ENCODE measurements at places on chromosomes 16 and 17. TPM values are rescaled to one million over a fixed set of nuclear protein-coding genes. Genes with fewer than 3 reads are reported as not detected.
A peak's percentile ranks its signal among the peaks of the same experiment; 100 is the strongest.

GRCh38 chr16:52101246-52101645 is 445.7 kb downstream of the TOX3 start:
- H3K4me3 ChIP-seq: no peak overlapping the region
- H3K27ac ChIP-seq: no peak overlapping the region
- no peaks in the 10 kb centered on the region for H3K4me1 ChIP-seq
- no peak for DNase-seq
- H3K27me3 ChIP-seq: no peaks in the 10 kb centered on the region

DNA sequence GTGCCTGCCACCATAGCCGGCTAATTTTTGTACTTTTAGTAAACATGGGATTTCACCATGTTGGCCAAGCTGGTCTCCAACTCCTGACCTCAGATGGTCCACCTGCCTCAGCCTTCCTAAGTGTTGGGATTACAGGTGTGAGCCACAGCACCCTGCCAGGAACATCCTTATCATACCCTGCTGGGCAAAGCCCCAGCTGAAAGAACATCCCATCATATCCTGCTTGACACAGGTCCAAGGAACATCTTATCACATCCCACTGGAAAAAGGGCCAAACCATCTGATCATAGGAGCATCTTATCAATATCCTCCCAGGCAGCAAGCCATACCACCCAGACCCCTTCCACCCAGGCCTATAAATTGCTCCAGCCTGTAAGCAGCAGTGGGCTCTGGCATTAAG is 1109.2 kb upstream of the CDH8 start:
- no peaks in the 10 kb centered on the region for H3K36me3 ChIP-seq
- H3K4me1 ChIP-seq: no peaks in the 10 kb centered on the region
- H3K4me3 ChIP-seq: no peak overlapping the region
- H3K27me3 ChIP-seq: no peaks in the 10 kb centered on the region
- DNase-seq: no peak

The HBA1 gene
- not detected for total RNA-seq

DNA sequence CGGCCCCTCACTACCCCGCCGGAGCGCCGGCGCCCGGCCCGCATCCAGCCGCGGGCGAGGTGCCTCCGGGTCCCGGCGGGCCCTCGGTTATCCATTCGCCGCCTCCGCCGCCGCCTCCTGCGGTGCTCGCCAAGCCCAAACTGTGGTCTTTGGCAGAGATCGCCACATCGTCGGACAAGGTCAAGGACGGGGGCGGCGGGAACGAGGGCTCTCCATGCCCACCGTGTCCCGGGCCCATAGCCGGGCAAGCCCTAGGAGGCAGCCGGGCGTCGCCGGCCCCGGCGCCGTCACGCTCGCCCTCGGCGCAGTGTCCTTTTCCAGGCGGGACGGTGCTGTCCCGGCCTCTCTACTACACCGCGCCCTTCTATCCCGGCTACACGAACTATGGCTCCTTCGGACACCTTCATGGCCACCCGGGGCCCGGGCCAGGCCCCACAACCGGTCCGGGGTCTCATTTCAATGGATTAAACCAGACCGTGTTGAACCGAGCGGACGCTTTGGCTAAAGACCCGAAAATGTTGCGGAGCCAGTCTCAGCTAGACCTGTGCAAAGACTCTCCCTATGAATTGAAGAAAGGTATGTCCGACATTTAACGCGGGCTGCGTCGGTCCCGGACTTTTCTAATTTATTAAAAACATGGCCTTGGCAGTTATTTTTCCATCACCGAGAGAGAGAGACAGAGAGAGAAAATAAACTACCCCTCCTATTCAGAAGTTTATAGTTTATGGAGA is 2.8 kb downstream of the IRX5 start:
- H3K4me1 ChIP-seq: 0 out of 2 replicates have a peak, but pooled peaks cover 9% of the 10 kb centered on the region
- no peak overlapping the region for H3K27ac ChIP-seq
- peaks cover 79% of the 10 kb centered on the region for H3K27me3 ChIP-seq
- H3K4me3 ChIP-seq: no peak overlapping the region
- H3K36me3 ChIP-seq: no peaks in the 10 kb centered on the region

DNA sequence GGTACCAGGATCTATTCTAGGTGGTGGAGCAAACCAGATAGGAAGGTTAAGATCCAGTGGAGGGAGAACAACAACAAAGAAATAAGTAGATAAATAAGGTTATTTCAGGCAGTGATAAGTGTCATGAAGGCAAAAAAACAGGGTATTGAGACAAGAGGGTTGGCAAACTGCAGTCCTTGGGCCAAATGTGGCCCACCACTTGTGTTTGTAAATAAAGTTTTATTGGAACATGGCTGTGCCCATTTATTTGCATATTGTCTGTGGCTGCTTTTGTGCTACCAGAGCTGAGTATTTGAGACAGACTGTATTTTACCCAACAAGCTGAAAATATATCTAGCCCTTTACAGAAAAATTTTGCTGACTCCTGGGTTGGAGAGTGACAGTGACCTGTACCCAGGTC is 361.3 kb downstream of the XYLT1 start:
- no peaks in the 10 kb centered on the region for H3K27me3 ChIP-seq
- no peaks in the 10 kb centered on the region for H3K4me1 ChIP-seq
- no peak overlapping the region for H3K4me3 ChIP-seq
- H3K27ac ChIP-seq: no peak overlapping the region

DNA sequence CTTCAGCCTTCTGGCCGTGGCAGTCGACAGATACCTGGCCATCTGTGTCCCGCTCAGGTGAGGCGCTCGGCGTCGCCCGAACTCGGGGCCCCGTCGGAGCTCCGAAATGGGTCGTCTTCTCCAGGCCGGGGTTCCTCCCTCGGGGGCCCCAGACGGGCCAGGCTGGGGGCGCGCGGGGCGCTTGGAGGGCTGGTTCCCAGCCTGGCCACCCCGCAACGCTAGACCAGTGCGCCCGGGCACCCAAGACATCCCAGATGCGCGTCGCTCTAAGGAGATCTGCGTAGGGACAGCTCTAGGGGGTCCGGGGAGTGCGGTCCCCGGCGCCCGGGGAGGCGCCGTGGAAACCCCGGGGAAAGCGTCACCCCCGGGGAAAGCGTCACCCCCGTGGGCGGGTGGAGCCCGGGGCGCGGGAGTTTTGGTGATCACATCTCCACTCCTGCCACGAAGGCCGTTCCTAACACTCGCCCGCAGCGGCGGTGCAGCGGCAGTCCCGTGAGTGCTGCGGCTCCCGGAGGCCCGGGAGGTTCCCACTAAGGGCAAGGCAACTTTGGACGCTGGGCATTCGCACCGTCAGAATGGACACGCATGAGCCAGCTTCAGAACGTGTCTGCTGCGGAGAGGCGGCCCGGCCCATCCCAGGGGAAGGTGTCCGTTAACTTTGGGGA is 729 bp downstream of the ADORA2B start:
- peak overlapping the region; percentile 81 for H3K4me3 ChIP-seq
- peak overlapping the region; percentile 83 for H3K27ac ChIP-seq
- no peak for DNase-seq
- H3K27me3 ChIP-seq: no peaks in the 10 kb centered on the region
- peaks cover 57% of the 10 kb centered on the region for H3K4me1 ChIP-seq

- H3K4me1 ChIP-seq: peaks cover 3% of the 10 kb centered on the region
- no peak overlapping the region for H3K27ac ChIP-seq
- no peak for DNase-seq
- H3K27me3 ChIP-seq: no peaks in the 10 kb centered on the region
- no peaks in the 10 kb centered on the region for H3K36me3 ChIP-seq
Observed at GRCh38 chr16:46790599-46791270, 40.2 kb downstream of the C16orf87 start.

GRCh38 chr17:49437696-49438435 is 23.2 kb upstream of the PHB1 start:
- H3K27me3 ChIP-seq: peaks cover 53% of the 10 kb centered on the region
- DNase-seq: no peak
- H3K27ac ChIP-seq: no peak overlapping the region
- H3K36me3 ChIP-seq: no peaks in the 10 kb centered on the region
- no peaks in the 10 kb centered on the region for H3K4me1 ChIP-seq

- H3K36me3 ChIP-seq: no peaks in the 10 kb centered on the region
- H3K27ac ChIP-seq: peak overlapping the region; percentile 84
- H3K27me3 ChIP-seq: no peaks in the 10 kb centered on the region
- DNase-seq: peak; percentile 71
Observed at GRCh38 chr17:55576996-55577586, 65.8 kb upstream of the SMIM36 start.

DNA sequence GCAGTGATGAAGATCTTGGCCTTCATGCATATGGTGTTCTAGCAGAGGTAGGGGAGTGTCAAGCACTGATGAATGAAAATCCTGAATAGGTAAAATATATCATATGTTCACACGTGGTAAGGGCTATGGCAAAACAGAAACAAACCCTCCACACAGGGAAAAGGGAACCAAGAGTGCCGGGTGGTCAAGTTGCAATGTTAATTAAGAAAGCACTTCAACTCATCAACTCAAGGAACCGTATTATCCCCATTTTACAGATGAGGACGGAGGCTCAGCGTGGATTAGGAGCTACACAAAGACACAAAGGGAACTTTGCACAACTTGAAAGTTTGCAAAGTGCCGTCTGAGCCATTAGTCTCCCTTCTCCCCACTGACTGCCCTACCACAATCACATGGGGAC is 28.1 kb upstream of the MEOX1 start:
- no peaks in the 10 kb centered on the region for H3K27me3 ChIP-seq
- no peak overlapping the region for H3K27ac ChIP-seq
- DNase-seq: no peak

GRCh38 chr17:27523712-27524111 is 67.5 kb downstream of the KSR1 start:
- H3K4me1 ChIP-seq: peaks cover 4% of the 10 kb centered on the region
- H3K27ac ChIP-seq: no peak overlapping the region
- no peaks in the 10 kb centered on the region for H3K27me3 ChIP-seq
- no peaks in the 10 kb centered on the region for H3K36me3 ChIP-seq
- peak; percentile 73 for DNase-seq

The KRT40 gene
- not detected for total RNA-seq

GRCh38 chr17:74873874-74874614 is 1.2 kb upstream of the FDXR start:
- H3K27me3 ChIP-seq: no peaks in the 10 kb centered on the region
- H3K4me3 ChIP-seq: peak overlapping the region; percentile 97
- H3K36me3 ChIP-seq: no peaks in the 10 kb centered on the region
- H3K4me1 ChIP-seq: peaks cover 19% of the 10 kb centered on the region
- DNase-seq: peak; percentile 30

The BCL6B gene
- total RNA-seq: 0.12 TPM

DNA sequence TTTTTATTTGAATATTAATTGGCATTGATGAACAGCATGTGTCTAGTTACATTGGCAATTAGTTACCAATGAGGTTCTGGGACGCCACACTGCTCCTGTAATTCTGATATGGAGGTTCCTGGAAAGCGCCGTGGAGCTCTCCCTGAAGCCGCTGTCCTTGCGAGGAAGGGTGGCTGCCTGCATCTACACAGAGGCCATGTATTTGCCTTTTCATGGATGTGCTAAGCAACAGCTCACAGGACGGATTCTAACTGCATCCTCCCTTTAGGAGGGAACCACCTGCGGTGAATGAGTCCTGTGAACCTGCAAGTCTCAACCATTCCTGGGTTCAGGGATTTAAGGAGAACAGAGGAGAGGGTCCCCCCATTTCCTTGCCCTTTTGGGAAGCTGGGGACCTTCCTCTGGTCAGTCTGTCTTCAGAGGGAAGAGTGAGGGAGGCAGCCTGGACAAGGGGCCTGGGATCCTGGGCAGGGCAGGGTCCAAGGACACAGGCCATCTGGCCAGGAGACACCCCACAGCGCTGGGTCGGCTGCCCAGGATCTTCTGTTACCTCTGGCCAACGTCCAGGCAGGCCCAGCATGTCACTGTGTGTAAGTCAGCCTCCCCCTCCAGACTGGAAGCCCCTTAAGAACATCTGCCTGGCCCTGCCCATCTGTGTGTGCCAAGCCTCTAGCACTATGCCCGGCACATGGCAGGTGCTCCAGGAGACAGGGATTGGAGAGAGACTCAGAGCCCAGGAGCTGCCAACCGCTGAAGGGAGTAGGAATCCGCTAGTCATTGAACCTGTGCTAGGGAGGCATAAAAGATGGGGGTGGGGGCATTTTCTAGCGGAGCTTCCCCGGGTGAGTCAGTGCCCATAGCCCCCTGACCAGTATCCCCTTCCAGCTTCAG is 314.1 kb upstream of the TNRC6C start:
- peaks cover 61% of the 10 kb centered on the region for H3K27me3 ChIP-seq
- no peak overlapping the region for H3K4me3 ChIP-seq
- H3K36me3 ChIP-seq: no peaks in the 10 kb centered on the region

GRCh38 chr16:55703003-55704001 is 47.5 kb downstream of the SLC6A2 start:
- peak; percentile 61 for DNase-seq
- peaks cover 3% of the 10 kb centered on the region for H3K27me3 ChIP-seq
- no peak overlapping the region for H3K4me3 ChIP-seq
- H3K4me1 ChIP-seq: no peaks in the 10 kb centered on the region
- no peak overlapping the region for H3K27ac ChIP-seq

DNA sequence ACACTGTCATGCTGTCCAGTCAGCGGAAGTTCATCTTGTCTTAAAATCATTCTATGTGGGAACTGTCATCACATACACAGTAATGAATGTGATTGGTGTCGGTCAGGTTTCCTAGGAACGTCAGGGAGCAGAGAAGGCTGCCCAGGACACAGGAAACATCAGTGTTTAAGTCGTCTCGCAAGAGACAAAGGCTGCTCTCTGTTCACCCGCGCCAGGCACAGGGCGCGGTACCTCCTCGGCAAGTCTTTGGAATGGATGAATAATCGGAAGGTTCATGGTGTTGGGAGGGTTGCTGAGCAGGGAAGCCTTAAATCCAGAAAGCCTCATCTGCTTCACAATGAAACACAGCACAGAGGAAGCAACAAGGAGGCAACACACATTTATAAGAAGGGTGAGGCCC is 148.2 kb downstream of the CPPED1 start:
- DNase-seq: no peak
- no peaks in the 10 kb centered on the region for H3K36me3 ChIP-seq
- no peak overlapping the region for H3K27ac ChIP-seq
- H3K27me3 ChIP-seq: no peaks in the 10 kb centered on the region
- no peak overlapping the region for H3K4me3 ChIP-seq

- peak; percentile 18 for DNase-seq
- H3K27ac ChIP-seq: no peak overlapping the region
- H3K27me3 ChIP-seq: no peaks in the 10 kb centered on the region
Observed at GRCh38 chr17:19546289-19547065, 12.8 kb downstream of the SLC47A1 start.

DNA sequence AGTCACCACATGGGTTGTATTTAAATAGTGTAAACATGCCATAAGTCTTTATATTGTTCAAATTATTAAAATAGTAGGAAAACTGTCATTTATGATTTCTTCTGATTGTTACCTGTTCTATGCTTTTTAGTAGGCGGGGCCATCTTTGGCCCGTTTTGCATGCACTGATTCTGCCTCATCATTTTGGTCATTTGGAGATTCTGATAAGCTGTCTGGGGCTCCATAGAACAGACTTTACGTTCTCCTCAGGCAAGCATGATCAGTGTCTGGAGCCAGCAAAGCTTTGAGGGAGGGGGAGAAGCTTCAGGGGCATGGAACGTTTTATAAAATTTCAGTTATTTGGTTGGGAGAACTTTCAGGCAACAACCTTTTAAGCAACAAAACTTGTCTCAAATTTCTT is 8.8 kb downstream of the NDEL1 start:
- peaks cover 21% of the 10 kb centered on the region for H3K36me3 ChIP-seq
- no peak overlapping the region for H3K4me3 ChIP-seq
- H3K27me3 ChIP-seq: no peaks in the 10 kb centered on the region
- H3K4me1 ChIP-seq: no peaks in the 10 kb centered on the region
- no peak for DNase-seq

GRCh38 chr16:84141143-84141670 is 3.8 kb downstream of the HSDL1 start:
- no peak overlapping the region for H3K4me3 ChIP-seq
- DNase-seq: no peak
- H3K4me1 ChIP-seq: peaks cover 8% of the 10 kb centered on the region
- H3K27ac ChIP-seq: no peak overlapping the region
- H3K36me3 ChIP-seq: no peaks in the 10 kb centered on the region
